Femur (tissue), 1 donor: ENCODE measurements at places on chromosomes 16 and 17.

GRCh38 chr17:16938496-16939207 is 33.3 kb downstream of the TNFRSF13B start:
- no peak for DNase-seq

DNA sequence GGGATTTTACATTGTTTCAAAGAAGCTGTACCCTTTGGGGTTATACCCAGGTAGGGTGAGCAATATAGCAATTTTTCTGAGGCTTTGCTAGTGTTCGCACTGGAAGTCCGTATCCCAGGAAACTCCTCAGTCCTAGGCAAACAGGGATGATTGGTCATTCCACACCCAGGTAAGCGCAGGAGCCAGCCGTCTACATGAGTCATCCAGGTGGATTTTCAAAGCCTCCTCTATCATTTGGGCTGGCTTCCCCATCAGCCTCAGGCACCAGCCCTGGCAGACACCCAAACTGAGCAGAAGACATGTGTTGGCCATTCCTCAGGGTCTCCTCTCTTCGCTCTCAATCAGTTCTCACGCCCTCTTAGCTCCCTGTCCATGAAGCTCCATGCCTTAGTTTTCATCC is 135.6 kb downstream of the AIPL1 start:
- DNase-seq, result no peak

DNA sequence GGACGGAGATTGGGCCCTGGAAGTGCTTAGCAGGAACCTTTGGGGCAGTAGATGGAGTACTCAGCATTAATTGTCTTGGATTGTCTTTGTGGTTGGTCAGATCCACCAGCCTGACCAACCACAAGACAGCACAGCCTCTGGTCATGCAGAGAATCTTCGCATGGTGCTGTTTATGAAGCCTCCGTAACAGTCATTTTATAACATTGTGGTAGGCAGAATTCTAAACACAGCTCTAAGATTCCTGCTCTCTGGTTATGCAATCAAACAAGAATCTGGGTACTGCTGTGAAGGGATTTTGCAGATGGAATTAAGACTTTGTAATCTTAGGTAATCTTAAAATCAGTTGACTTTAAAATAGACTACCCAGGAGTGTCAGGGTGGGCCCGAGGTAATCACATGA is 312.2 kb upstream of the GOT2 start:
- DNase-seq, result no peak

DNA sequence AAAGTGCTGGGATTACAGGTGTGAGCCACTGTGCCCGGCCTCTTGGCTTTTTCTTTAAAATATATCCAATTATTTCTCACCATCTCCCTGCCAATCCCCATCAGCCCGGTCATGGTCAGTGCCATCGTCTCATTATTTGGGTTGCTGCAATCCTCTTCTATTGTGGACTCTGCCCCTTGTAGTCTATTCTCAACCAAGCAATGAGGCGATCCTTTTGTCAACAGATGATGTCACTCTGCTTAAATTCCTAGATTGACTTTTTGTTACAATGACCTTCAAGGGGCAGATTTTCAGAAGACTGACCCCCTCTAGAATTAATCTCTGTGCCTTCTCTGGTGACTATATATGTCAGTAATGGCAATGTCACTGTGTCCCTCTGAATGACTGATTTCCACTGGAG is 384.7 kb downstream of the UTP18 start:
- no peak for DNase-seq

GRCh38 chr17:74607221-74607620 is 15.1 kb upstream of the CD300LD start:
- DNase-seq, result no peak

DNA sequence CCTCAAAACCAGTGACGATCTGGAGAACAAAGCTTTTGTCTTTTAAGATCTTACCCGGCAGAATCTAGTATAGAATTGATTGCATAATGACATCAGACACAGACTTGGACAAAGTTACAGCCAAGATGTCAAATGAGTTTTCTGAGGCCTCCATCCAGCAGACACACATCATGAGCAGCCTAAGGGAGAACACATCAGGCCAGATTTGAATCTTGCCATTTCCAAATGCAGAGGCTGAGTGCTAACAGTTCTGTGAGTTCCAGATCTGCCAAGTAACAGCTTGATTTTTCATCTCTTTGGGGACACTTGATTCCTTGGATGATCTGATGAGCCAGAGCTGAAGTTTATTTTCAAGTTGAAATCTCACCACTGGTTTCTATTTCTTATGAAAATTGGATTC is 21.0 kb downstream of the NOG start:
- no peak for DNase-seq

DNA sequence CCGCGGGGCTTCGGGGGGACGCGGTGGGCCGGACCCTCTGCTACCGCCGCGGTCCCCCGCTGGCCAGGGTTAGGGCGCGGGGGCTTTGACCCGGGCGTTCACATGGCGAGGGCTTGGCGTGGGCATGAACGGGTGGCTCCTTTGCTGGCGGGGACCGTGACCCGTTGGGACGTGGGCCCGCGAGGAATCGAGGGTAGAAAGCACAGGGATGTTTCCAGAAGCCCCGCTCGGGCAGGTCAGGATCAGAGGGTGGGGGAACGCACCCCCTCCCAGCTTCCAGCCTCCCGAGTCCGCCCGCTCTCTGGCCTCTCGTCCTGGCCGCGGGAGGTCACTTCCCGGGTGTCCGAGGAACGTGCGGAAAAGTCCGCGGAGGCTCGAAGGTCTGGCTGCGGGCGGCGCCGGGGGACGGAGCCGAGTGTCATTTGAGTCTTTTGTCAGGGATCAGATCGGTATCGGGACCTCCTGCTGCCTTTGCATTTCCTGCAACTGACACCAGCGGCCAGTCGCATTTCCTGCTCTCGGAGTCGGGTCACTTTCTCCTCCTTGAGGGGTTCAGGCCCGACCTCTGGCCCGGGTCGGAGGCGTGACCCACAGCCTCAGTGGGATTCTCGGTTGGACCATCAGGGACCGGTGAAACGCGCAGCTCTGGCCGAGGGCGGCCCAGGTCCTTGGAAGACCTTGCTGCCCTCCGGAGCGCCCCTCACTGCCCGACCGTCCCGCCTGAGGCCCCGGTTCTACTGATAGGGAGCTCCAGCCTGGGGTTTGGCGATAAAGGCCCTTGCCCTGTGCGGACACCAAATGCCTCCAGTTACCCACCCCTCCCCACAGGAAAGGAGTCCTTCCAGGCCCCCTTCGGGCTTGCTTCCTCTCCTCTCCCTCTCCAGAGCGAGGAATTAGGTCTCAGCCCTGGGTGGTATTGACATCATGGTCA is 702 bp upstream of the WNT3 start:
- no peak for DNase-seq

GRCh38 chr16:19696328-19696727 is 21.7 kb downstream of the KNOP1 start:
- DNase-seq, result peak; percentile 89

- DNase-seq, result no peak
Observed at GRCh38 chr17:32323811-32324491, 18.0 kb downstream of the C17orf75 start.
